ENCODE measurements at places on chromosomes 1 and 21.

GRCh38 chr1:198700396-198700795, 61.6 kb downstream of the PTPRC start:
- peaks cover 82% of the 10 kb centered on the region for H3K36me3 ChIP-seq
- peak overlapping the region; percentile 13 for H3K27ac ChIP-seq
- peaks cover 85% of the 10 kb centered on the region for H3K4me1 ChIP-seq
- H3K27me3 ChIP-seq, result no peaks in the 10 kb centered on the region

DNA sequence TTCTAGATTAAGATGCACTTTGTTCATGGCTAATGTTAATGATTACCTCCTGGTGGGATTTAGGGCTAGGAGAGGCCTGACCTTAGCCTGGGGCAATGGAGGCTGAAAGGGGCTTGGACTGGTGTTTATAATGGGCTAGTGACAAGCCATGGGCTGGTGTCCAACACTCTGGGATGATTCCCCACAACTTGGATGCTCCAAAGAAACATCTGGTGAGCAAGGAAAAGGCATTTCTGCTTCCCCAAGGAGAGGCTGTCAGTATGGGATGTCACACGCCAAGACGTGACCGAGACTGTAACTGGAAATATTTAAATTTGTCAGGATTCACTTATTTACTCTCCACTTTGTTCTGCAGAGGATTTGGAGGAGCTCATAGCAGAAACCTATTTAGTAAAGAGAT, 45.2 kb downstream of the PTPRU start:
- H3K27me3 ChIP-seq, result peaks cover 16% of the 10 kb centered on the region
- H3K4me3 ChIP-seq, result no peak overlapping the region
- H3K36me3 ChIP-seq, result no peaks in the 10 kb centered on the region
- no peak overlapping the region for H3K27ac ChIP-seq

GRCh38 chr21:35303085-35303484, 254.0 kb upstream of the RUNX1 start:
- H3K4me1 ChIP-seq, result no peaks in the 10 kb centered on the region
- no peak overlapping the region for H3K4me3 ChIP-seq
- no peak for DNase-seq
- H3K27me3 ChIP-seq, result peaks cover 5% of the 10 kb centered on the region
- H3K36me3 ChIP-seq, result no peaks in the 10 kb centered on the region
- H3K27ac ChIP-seq, result no peak overlapping the region

- no peak overlapping the region for H3K4me3 ChIP-seq
- H3K27me3 ChIP-seq, result no peaks in the 10 kb centered on the region
- DNase-seq, result no peak
- peak overlapping the region; percentile 25 for H3K27ac ChIP-seq
- H3K4me1 ChIP-seq, result peaks cover 42% of the 10 kb centered on the region
- peaks cover 31% of the 10 kb centered on the region for H3K36me3 ChIP-seq
Measured at GRCh38 chr1:184867866-184868689, 106.2 kb downstream of the NIBAN1 start.

DNA sequence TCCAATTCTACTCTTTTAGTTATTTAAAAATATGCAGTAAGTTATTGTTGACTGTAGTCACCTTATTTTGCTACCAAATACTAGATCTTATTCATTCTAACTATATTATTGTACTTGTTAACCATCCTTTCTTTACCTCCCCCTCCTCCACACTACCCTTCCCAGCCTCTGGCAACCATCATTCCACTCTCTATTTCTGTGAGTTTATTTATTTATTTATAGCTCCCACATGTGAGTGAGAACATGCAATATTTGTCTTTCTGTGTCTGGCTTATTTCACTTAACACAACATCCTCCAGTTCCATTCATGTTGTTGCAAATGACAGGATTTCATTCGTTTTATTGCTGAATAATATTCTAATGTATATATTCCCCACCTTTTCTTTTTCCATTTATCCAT, 115.8 kb downstream of the TSEN15 start:
- H3K27me3 ChIP-seq, result no peaks in the 10 kb centered on the region
- DNase-seq, result no peak
- H3K4me3 ChIP-seq, result no peak overlapping the region
- no peak overlapping the region for H3K27ac ChIP-seq

DNA sequence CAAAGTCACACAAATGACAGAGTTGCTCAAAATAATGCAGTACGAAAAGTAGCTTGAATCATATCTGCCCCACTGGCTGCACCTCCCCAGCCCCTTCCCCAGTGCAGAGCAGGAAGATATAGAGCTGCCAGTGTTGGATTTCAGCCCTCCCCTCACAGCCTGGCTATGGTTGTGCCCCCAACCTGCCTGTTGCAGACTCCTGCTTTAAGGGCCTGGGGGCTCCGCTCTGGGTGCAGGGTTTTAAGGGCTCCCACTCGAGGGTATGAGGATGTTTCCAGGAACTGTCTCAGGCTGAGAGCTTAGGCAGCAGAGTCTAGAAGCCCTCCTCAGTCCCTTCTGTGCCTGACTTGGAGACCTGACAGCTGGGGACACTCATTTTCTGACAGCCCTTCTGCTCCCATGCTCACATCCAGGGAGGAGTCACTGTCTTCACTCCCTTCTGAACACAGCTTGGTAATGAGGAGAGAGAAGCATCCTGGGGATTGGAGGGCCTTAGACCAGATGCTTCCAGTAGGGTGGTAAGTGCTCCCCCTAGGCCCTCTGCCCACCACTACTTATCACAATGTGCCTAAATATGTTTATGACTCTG, 4.6 kb downstream of the S100A9 start:
- no peak overlapping the region for H3K27ac ChIP-seq
- no peak for DNase-seq
- H3K4me1 ChIP-seq, result peaks cover 10% of the 10 kb centered on the region
- H3K27me3 ChIP-seq, result peaks cover 11% of the 10 kb centered on the region

GRCh38 chr1:229325853-229326487, 16.9 kb downstream of the CCSAP start:
- no peak for DNase-seq
- peaks cover 29% of the 10 kb centered on the region for H3K4me1 ChIP-seq
- H3K27ac ChIP-seq, result peak overlapping the region; percentile 91
- H3K4me3 ChIP-seq, result peak overlapping the region; percentile 13
- H3K27me3 ChIP-seq, result no peaks in the 10 kb centered on the region
- peaks cover 57% of the 10 kb centered on the region for H3K36me3 ChIP-seq

- H3K36me3 ChIP-seq, result no peaks in the 10 kb centered on the region
- DNase-seq, result no peak
- H3K27me3 ChIP-seq, result peaks cover 20% of the 10 kb centered on the region
Measured at GRCh38 chr1:114117654-114118053, 36.0 kb downstream of the SYT6 start.

DNA sequence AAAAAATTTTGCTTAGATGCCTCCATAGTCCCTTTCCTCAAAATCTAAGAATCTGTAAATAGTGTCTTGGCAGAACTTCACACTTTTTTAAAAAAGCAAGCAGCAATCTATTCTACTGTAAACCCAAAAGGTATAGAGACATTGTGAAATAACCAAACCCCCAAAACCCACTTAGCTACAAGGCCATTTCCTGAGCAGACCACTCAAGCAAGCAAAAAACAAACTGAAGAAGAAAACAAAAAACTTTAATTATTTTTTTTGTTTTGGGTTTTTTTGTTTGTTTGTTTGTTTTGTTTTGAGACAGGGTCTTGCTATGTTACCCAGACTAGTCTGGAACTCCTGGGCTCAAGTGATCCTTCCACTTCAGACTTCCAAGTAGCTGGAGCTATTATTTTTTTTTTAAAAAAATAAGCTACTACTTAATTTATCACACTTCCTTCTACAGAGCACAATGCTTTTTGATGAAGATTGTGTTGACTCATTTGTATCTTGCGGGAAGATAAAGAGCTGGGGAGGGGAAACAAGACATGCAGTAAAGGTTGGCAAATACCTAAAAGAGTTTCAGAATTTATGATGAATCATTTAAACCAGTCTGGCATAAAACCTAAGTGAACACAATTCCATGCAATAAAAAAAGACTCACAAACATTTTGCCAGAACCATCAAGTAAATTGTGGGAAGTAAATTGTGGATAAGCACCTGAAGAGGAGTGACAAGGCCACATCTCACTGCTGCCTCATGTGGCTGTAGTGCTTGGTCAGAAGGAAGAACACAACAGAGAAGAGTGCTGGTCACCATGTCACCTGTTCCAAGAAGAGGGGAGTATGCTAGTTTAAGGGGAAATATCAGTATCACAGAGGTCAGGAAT, 2.7 kb upstream of the PTPN22 start:
- no peak for DNase-seq
- peaks cover 67% of the 10 kb centered on the region for H3K4me1 ChIP-seq
- no peaks in the 10 kb centered on the region for H3K27me3 ChIP-seq
- no peak overlapping the region for H3K4me3 ChIP-seq
- H3K27ac ChIP-seq, result peak overlapping the region; percentile 77
- peaks cover 17% of the 10 kb centered on the region for H3K36me3 ChIP-seq

DNA sequence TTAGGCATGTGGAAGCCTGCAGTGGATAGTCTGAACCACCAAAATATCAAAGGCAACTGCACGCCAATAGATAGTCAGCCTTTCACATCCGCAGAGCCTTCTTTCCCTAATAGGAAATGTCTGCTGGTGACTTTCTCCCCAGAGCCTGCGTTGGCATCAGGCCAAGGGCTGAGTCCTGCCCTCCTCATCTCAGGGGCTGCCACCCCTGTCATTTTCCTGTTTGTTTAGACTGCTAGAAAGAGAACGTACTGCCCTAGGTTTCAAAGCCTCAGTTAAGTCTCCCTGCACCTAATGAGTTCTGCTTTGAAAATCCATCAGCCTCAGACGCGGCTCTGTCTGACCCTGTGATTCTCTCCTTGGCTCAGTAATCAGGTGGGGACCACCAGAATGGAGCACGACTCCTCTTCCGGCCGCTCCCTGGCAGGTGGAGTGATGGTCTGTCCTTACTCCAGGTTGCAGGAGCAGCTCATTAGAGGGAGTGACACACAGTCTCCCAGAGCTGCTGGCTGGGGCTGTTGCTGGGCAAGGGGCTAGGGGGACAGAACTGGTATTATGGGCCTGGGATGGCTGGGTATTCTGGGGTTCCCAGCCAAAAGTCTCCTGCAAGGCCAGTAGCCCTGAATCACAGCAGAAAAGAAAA, 27.3 kb downstream of the STUM start:
- no peaks in the 10 kb centered on the region for H3K4me1 ChIP-seq
- H3K27ac ChIP-seq, result no peak overlapping the region
- peaks cover 21% of the 10 kb centered on the region for H3K27me3 ChIP-seq
- DNase-seq, result no peak
- H3K4me3 ChIP-seq, result no peak overlapping the region
- no peaks in the 10 kb centered on the region for H3K36me3 ChIP-seq

DNA sequence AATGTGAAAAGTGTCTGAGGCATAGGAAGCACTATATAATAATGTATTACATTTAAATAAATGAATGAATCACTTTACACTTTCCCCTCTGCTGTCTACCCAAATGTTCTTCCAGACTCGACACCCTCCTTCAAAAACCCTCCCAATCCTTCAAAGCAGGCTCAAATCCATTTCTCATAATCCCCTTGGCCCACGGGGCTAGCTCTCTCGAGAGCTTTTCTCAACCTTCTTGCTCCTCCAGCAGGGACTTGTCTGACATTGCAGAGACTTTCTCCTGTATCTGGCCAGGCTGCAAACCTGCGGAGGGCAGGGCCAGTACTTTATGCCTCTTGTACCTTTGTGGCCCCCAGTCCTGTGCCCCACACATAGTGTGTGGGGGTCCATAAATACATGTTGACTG, 14.1 kb upstream of the CNTN2 start:
- H3K4me1 ChIP-seq, result no peaks in the 10 kb centered on the region
- no peak overlapping the region for H3K4me3 ChIP-seq
- no peak for DNase-seq

DNA sequence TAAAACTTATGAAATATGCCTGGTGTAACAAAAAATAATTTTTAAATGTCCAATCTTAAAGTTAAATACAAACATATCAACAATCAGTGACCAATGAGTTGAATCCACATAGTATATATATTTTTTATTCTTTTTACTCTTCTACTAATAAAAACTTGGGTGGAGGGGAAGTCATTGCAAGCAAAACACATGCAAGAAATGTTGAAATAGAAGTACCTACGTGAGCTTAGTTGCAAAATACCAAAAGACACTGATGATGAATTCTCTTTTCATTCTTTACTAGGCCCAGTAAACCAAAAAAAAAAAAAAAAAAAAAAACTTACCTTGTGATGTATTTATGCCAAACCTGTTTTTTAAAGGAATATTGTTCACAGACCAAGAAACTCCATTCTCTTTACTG, 26.4 kb upstream of the PLA2G4A start:
- H3K27ac ChIP-seq, result no peak overlapping the region
- H3K36me3 ChIP-seq, result no peaks in the 10 kb centered on the region
- no peaks in the 10 kb centered on the region for H3K4me1 ChIP-seq
- no peak for DNase-seq
- H3K27me3 ChIP-seq, result no peaks in the 10 kb centered on the region
- H3K4me3 ChIP-seq, result no peak overlapping the region

GRCh38 chr1:92754000-92754718, 30.7 kb downstream of the EVI5 start:
- H3K4me1 ChIP-seq, result no peaks in the 10 kb centered on the region
- peaks cover 7% of the 10 kb centered on the region for H3K27me3 ChIP-seq
- no peak overlapping the region for H3K4me3 ChIP-seq
- no peaks in the 10 kb centered on the region for H3K36me3 ChIP-seq

- DNase-seq, result no peak
- no peak overlapping the region for H3K27ac ChIP-seq
- no peak overlapping the region for H3K4me3 ChIP-seq
- no peaks in the 10 kb centered on the region for H3K36me3 ChIP-seq
- no peaks in the 10 kb centered on the region for H3K27me3 ChIP-seq
Measured at GRCh38 chr1:98963064-98963758, 41.5 kb downstream of the PLPPR5 start.

- DNase-seq, result no peak
- H3K36me3 ChIP-seq, result no peaks in the 10 kb centered on the region
- no peak overlapping the region for H3K27ac ChIP-seq
- H3K27me3 ChIP-seq, result peaks cover 61% of the 10 kb centered on the region
Measured at GRCh38 chr1:206062464-206062863, 9.5 kb downstream of the RHEX start.

DNA sequence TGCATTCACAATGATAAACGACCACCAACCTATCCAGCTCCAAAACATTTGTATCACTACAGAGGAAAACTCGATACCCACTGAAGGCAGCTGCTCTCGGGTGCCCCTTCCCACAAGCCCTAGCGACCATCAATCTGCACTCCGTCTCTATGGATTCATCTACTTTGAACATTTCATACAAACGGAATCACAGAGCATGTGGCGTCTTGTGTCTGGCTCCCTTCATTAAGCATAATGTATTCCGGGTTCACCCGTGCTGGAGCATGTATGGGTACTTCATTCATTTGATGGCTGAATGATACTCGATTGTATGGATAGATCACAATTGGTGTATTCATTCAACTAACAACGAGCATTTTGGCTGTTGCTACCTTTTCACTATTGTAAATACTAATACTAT, 340.2 kb downstream of the SMYD3 start:
- H3K4me1 ChIP-seq, result no peaks in the 10 kb centered on the region
- DNase-seq, result no peak
- H3K4me3 ChIP-seq, result no peak overlapping the region
- H3K27me3 ChIP-seq, result no peaks in the 10 kb centered on the region
- no peak overlapping the region for H3K27ac ChIP-seq

DNA sequence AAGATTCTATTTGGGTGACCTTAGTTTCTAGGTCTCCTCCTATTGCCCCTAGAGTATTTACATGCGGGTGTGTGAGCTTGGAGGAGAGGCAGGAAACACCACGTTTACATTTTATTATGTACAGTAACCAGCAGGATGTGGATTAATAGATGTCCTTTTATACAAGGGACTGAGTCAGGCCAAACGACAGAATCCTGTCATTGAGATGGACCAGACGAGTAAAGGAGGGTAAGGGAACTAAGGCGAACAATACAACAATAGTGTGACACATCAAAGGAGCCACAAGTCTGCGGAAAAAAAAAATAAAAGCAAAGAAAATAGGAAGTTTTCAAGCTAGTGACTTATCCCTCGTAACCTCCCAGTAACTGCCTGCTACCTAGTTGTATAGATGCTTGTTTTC, 151.1 kb downstream of the GABPA start:
- no peak overlapping the region for H3K27ac ChIP-seq
- no peak overlapping the region for H3K4me3 ChIP-seq
- H3K4me1 ChIP-seq, result no peaks in the 10 kb centered on the region
- no peak for DNase-seq
- no peaks in the 10 kb centered on the region for H3K27me3 ChIP-seq
- peaks cover under 1% of the 10 kb centered on the region for H3K36me3 ChIP-seq

Data from activated naive CD4-positive, alpha-beta T cell treated with anti-CD3 and anti-CD28 coated beads, Interleukin-2, amount 10 ng/mL, durations not matched to agents 7 days and 5 days (primary cell).